HS-5 (cell line): ENCODE measurements at places on chromosomes 2 and 18.

- DNase-seq, result no peak
These were observed 171.5 kb downstream of the ALK start for GRCh38 chr2:29749843-29750242.

DNA sequence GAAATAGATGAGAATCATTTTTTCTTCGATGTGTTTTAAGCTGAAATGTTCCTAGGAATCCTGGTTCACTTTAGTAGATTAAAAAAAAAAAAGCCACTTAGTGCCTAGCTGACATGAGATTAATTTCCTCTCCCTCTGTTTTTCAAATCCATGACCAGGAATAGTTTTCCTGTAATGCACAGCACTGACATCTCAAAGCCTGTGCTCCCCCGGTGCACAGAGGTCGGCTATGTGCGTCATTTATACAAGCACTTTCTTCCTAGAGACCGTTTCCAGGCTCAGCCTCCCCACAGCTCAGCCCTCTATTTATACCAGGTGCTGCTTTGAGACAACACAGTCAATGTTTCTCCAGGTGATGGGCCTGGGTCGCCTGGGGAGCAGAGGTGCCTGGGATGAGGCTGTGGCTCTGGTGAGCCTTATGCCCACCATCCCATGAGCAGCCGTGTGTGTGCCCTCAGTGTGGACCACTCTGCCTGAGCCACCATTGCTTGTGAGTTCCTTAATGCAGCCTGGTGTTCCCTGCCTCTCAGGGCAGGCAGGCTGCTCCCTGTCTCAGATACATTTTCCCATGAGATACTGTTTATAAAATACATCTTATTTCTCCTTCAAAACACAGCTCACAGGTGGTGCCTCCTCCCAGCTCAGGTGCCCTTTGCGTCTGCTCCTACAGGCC lies 515.7 kb upstream of the HS6ST1 start:
- no peak for DNase-seq

DNA sequence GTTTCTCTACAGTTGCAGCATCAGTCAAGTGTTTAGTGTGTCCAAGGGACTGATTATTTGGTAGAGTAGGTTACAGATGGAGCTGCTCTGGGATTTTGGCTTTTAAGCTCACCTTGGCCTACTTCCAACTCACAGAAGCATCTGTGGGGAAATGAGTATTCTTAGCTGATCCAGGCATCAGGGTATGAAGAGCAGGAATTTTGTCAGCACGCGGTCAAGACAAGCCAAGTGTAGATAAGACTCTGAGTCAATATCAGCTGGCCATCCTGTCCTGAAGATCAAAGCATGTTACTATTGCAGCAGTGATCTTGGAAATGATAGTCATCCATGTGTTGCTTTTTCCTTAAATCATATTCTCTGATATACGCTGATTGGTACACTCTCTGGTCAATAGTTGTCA lies 24.4 kb downstream of the SERPINB4 start:
- DNase-seq, result no peak

- DNase-seq, result no peak
These were observed 174.0 kb downstream of the PTGR3 start for GRCh38 chr18:75034937-75035336.

DNA sequence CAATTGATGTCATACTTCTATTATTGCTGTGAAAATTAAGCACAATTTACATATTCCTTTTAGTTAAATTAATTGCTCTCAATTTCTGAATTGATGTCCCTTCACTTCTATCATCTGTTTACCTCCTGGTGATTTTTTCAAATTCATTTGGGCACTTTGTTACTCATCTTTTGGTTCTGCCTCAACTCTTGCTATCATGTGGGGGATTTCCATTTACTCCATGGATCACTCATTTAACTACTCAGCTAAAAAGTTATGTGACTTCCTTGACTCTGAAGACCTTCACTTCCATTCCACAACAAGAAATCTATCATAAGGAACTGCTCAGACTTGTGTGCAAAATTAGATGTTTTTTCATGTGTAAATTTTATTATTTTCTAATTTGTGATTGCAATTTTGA lies 126.2 kb downstream of the EHBP1 start:
- DNase-seq, result no peak

- DNase-seq, result no peak
These were observed 105.7 kb upstream of the ZEB2 start for GRCh38 chr2:144625626-144626025.

DNA sequence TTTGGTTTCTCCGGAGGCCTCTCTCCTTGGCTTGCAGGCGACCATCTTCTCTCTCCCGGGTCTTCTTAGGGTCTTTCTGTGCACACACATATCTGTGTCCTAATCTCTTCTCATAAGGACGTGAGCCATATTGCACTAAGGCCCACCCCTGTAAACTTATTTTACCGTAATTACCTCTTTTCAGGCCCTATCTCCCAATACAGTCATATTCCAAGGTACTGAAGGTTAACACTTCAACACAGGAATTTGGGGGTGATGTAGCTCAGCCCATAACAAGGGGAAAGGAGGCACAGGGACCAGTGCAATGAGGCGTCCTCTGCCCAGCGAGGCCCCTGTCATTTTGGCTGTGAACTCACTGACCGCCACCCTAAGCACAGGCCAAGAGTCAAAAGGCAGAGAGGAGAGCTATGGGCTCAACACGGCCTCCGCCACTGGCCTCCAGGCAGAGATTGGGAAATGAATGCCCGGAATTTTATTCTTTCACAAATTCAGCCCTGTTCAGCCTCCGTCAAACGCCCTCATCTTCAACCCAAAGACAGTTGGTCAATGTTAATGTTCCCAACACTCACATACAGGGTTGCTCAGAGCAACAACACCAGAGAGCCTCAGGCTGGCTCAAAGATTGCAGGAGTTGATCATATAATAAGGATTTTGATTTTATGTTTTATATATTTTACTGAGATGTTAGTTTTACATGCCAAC lies 15.9 kb upstream of the NMUR1 start:
- DNase-seq, result no peak

GRCh38 chr2:99677814-99678213 lies 188.0 kb upstream of the REV1 start:
- no peak for DNase-seq
